ENCODE measurements at places on chromosomes 1 and 21.

DNA sequence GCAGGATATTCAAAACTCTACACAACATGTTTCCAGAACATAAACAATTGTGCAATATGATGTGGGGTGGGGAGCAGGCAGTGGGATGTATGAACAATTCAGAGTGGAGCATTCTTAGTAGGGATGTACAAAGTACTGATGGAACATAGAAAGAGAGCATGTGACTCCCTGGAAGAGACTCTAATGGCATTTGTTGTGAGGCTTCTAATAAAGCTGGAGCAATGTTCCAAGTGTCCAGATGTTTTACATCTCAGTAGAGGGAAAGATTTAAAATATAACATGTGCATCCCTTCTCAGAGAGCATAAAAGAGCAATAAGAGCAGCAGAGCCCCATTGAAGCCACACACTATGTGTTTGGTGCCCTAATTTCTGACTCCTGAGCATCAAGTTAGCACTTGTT is 116.5 kb downstream of the BRINP2 start:
- no peak for DNase-seq

GRCh38 chr1:45687754-45688740 is at the start of gene TMEM69:
Gene TMEM69 (plus strand): TSS chr1:45688181. CDS start chr1:45691069, 2,888 bp downstream.
- DNase-seq, result peak; percentile 74

- no peak for DNase-seq
Measured at GRCh38 chr1:44637702-44638411, 36.4 kb downstream of the TMEM53 start.

- DNase-seq, result peak; percentile 78
Measured at GRCh38 chr1:26788836-26789611, 1.3 kb downstream of the PIGV start.

GRCh38 chr1:156992215-156992614 is 53.3 kb downstream of the ARHGEF11 start:
- no peak for DNase-seq

DNA sequence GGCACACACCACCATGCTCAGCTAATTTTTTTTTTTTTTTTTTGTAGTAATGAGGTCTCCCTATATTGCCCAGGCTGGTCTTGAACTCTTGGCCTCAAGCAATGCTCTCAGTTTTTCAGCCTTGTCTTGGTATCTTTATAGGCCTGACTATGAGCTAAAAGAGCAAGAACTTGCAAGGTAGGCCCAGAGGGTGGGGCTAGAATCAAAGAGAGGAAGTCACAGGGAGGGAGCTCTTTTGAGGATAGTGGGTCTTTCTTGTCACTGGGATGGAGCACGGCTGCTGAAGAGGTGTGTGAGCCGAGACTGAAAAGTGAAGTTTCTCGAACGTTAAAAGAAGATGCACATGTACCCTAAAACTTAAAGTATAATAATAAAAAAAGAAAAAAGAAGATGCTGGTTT is 260.0 kb upstream of the BEND5 start:
- no peak for DNase-seq

- DNase-seq, result no peak
Measured at GRCh38 chr1:229278120-229278741, 7.3 kb downstream of the RAB4A start.

GRCh38 chr1:11722538-11722937 is 13.4 kb upstream of the AGTRAP start:
- DNase-seq, result no peak

Data from activated T-helper 1 cell treated with anti-CD3 and anti-CD28 coated beads, Interleukin-12 subunit alpha, Interleukin-12 subunit beta, Interleukin-2, Interleukin-4 antibody, amounts not matched to agents 30 ng/mL and 10 ng/mL and 1 ng/mL, durations not matched to agents 14 hours and 24 hours and 36 hours (primary cell).